Subcutaneous adipose tissue (tissue), 4 donors: ENCODE measurements at places on chromosomes 2 and 18. TPM values are rescaled to one million over a fixed set of nuclear protein-coding genes. Genes with fewer than 3 reads are reported as not detected.

UCN gene
- total RNA-seq = 1.7 TPM

CLEC4F gene
- total RNA-seq = 0.38 TPM

FEV gene
- total RNA-seq = not detected

CAPN14 gene
- total RNA-seq = not detected

NHEJ1 gene
- 19.4 TPM for total RNA-seq

PROM2 gene
- 0.49 TPM for total RNA-seq

HOXD8 gene
- 24.5 TPM for total RNA-seq

FSIP2 gene
- total RNA-seq = 0.88 TPM

STPG4 gene
- total RNA-seq = not detected

MERTK gene
- total RNA-seq = 102 TPM
